ENCODE measurements at places on chromosomes 16 and 17.

DNA sequence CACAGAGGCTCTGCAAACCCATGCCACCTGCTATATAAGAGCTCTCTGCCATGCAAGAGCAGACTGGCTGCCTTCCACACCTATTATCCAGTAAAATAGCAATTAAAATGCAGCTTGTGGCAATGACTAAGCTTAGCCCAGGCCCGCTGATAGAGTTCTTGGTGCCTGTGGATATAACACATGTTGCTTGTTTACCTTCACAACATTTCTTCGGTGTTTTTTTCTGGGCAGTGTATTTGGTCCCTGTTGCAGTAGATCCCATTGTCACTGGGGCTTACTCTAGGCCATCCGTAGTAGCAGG lies 63.5 kb downstream of the SPECC1 start:
- DNase-seq, result no peak

GRCh38 chr16:64749346-64749745 lies 372.5 kb downstream of the CDH11 start:
- no peak for DNase-seq

DNA sequence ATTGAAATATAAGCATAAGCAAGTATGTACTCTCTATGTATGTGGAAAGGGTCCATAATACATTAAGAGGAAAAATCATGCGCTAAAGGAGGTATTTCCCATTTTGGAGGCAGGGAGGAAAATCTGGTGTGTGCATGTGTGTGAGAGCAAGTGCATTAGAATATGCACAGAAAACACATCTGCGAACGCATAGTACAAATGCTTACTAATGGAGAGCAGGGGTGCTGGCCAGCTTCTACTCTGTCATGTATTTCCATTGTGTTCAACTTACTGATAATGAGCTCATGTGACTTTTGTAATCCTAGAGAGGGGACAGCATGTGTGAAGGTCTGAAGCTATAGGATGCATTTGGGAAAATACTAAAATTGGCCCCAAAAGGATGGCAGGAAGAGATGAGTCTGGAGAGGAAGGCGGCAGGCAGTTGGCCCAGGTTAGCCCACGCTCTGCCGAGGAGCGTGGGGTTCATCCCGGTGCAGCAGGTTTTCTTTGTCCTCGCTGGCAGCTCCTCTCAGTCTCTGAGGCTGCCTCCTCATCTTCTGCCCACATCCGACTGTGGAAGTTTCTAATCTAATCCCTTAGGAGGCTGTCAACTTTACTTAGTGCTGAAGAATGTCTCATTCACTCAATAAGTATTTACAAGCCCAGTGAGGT lies 17.8 kb upstream of the KSR1 start:
- DNase-seq, result no peak

- no peak for DNase-seq
Observed at GRCh38 chr17:15185625-15185991, 79.5 kb downstream of the PMP22 start.

DNA sequence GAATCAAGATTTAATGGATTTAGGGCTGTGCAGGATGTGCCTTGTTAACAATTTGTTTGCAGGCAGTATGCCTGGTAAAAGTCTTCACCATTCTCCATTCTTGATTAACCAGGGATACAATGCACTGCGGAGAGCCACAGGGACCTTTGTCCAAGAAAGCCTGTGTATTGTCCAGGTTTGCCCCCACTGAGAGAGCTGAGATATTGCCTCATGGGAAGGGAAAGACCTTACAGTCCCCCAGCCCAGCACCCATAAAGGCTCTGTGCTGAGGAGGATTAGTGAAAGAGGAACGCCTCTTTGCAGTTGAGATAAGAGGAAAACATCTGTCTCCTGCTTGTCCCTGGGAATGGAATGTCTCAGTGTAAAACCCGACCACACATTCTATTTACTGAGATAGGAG lies 2169.6 kb downstream of the TP53TG3F start:
- no peak for DNase-seq

DNA sequence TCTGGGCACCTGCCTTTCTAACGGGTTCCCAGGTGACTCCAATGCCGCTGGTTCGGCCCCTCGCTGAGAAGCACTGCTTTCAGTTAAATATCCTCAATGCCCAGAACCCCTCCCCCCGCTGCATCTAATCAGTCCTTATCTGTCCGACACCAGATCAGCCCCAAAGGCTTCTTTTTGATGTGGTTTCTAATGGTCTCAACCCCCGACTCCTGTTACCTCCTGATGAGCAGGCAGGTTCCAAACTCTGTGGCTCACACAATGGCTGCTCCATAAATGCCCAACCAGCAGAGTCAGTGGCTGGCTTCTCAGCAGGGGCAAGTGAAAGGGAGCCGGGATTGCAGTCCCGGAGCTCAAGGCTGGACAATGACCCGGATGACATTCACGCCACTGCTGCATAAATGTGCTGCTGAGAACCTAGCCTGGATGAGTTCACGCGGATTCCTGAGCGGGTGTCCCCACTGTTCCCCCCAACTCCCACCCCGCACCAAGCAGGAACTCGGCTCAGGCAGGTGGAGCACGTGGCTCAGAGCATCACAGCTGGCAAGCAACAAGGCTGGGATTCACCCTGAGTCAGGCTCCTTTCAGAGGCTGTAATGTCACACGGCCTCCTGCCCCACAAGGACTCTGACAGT lies 1.0 kb upstream of the SLC38A8 start:
- no peak for DNase-seq

DNA sequence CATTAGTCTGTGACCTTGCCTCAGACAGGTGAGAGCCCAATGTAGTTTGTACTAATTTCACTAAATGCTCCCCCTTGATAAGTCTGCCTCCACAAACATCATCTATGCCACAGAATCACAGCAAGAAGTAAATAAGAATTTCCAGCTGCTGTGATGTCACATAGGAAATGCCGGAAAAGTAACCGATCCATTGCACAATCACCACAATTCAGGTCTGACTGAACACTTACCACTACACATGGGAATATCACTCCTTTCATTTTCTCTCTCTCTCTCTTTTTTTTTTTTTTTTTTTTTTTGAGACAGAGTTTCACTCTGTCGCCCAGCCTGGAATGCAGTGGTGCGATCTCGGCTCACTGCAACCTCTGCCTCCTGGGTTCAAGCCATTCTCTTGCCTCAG lies 79.0 kb upstream of the CDH11 start:
- DNase-seq, result no peak

- DNase-seq, result no peak
Observed at GRCh38 chr16:56286809-56287208, 95.5 kb downstream of the GNAO1 start.

DNA sequence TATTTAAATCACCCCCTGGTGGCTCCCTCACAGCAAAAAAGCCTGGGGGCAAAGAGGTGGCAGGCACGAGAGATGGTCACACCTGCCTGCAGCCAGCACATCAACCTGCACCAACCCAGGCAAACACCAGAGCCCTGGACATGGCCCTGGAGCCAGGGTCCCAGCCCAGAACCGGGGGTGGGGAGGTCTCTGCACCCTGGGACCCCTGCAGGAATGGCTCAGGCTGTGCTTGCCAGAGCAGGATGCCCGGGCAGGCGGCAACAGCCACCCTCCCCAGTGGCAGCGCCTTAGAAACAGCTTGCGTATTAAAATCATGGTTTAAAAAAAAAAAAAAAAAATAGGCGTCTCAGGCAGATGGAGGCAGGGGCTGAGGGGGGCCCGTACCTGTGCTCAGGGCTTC lies 16.2 kb downstream of the MYBBP1A start:
- DNase-seq, result no peak
